AG08396 (cell line): ENCODE measurements at places on chromosomes 6 and 20.

GRCh38 chr6:144653885-144654505 lies 368.9 kb downstream of the UTRN start:
- no peak for DNase-seq

DNA sequence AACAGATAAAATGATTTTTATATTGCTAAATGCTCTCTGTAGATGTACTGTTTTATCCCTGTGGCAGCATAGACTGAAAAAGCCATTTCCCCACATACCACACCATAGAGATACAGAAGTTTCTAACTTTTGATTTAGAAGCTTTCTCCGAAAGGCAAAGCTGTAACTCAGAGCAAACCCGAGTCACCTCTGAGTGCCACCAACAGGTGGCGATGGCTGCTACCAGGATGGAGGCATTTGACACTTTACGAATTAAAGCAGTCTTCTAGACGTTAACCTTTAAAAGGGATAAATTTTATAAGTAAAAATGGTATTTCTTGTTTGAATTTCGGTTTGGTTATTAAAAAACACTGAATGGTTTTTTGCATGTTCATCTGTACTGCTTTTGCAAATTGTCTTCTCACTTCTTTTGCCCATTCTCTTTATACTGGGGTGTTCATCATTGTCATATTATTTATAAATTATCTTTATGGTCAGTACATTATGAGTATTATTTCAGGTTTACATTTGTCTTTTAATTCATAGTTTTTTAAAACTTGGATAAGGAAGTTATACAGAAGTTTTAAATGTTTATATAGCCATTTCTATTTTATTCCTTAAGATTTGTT lies 201.0 kb upstream of the CEP162 start:
- peak; percentile 42 for DNase-seq

DNA sequence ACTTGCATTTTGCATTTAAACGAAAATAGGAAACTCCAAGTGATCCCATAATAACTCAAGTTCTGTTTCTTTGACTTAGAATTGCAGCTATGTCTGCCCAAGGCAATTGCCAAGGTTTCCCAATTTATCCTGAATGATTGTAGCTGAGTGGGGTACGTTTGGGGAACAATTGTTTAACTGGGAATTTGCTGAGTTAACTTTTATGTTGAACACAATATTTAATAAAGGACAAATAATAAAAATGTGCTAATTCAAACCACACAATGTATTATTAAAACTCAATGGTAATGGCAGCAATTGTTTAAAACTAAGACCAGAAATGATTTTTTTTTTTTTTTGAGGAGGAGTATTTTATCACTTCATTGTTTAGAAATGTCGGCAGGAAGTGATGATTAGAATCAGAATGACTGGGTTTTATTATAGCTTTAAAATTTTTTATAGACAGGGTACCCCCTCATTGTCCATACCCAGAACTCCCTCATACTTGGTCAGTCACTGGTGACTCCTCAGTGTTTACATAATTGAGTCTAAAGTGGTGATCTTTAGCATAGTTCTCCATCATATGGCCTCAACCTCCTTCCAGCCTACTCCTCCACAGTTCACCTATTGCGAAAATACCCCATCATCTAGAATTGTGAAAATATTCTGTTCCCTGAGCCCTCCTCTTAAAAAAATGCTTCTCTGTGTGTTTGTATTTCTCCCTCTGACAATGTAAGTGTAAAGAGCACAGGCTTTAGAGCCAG lies 389.2 kb upstream of the CITED2 start:
- no peak for DNase-seq

DNA sequence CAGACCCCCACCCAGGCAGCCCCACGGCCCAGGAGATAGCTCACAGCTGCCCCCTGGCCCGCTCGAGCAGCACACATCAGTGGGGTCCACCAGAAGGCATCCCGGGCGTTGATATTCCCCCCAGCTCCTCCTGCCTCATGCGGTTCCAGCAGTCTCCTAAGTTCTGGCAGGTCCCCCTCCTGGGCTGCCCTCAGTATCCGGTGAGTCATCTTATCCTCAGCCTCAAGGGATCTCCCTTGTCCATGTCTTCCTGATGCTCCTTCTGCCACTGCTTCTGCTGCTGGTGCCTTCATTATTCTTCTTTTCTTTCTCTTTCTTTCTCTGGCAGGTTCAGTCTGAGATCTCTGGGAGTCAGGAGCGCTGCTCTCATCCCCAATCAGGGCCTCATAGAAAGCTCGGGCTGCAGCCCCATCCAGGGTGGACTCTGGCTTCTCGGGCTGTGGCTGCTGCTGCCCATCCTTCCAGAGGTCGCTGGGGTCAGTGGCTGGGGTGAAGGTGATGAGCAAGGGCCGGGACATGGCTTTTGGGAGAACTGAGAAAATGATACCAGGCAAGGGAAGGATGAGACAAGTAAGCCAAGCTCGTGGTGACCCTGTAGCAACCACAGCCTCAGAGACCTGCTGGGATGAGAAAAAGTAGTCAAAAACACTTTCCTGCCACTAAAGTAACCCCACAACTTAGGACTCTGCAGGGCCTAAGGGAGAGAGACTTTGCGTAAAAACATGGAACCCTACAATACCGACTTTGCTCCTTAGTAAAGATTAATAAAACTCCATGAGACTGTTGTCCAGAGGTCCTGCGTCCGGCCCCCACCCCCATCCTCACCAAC lies 622 bp downstream of the GPANK1 start:
- peak; percentile 82 for DNase-seq

DNA sequence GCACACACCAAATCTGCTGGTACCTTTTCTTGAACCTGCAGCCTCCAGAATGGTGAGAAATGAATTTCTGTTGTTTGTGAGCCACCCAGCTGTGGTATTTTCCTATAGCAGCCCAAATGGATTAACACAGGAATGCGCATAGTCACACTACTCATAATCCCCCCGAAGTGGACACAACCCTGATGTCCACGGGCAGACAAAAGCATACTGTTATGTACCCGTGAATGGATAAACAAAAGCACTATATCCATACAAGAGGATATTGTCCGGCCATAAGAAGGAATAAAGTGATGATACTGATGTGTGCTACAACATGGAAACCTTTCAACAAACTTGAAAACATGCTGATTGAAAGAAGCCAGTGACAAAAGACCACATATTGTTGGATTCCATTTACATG lies 25.1 kb upstream of the RPP40 start:
- DNase-seq: no peak

DNA sequence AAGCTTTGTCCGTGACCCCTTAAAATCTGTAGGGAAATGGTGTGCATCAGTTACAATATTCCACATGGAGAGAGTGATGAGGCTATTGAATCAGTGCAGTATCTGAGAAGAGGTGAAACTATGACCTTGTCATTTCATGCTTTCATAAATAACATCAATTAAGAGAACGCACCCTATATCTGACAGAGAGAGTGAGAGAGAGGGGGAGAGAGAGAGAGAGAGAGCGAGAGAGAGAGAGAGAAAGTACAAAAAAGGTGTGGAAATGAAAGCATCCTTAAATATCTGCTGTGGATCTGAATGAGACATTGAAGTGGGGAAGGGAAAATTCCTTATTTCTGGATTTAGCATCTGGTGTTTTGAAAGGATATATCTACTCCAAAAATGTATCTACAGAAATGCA lies 12.4 kb downstream of the GSTA4 start:
- no peak for DNase-seq

DNA sequence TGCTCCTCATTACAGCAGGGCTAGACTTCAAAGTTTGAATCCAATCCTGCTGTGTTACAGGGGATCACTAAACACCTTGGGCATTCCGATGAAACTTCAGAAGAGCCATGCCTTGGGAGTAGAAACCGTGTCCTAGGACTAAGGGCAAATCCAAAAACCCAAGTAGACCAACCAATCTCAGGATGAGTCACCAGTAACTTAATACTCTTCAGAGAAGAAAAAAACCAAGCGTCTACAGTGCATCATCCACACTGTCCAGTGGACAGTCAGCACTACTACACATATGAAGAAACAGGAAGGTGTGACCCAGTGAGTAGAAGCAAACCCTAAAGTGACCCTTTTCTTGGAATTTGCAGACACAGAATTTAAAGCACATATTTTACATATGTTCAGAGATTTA lies 39.5 kb upstream of the VAPB start:
- DNase-seq: peak; percentile 62

GRCh38 chr6:165231581-165232561 lies 77.5 kb downstream of the C6orf118 start:
- DNase-seq: no peak

- DNase-seq: no peak
Observed at GRCh38 chr6:88238065-88238464, 71.9 kb upstream of the CNR1 start.

DNA sequence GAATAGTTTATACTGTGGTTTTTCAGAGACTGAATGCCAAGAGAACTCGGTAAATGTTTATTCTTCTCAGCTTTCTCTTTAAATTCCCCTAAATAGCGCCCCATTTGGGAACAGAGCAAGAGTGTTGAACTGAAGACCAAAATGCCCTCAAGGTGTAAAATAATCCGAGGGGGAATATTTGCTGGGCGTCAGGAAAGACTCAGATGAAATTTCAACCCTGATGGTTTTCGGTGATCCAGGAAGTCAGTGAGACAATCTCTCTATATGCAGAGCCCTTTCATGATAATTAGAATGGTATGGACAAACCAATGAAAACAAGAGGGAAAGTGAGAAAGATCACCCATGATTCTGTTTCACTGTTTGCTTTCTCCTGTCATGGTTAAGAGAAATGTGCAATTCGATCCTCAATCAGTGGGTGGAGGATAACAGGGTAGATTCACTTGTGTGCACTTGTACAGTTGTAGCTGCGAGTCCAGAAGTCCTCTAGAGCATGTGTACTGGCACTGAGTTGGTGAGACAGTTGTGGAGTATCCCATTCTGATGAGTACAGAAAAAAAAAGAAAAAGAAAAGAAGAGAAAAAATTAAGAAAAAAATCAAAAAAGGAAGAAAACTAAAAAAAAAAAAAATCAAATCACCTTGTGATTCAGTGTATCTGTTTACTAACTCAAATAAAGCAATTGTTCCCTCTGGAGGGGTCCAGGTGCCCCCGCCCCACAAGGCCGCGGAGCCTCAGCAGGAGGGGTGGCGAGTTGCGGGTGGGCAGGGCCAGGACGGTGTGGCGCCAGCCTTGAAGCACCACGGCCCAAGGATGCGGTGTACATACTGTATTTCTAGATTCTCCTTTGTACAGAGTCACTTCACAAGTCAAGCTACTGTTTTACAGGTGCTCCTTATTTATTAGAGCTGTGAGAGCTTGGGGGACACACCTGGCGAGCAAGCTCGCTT lies 164.9 kb downstream of the SCML4 start:
- DNase-seq: no peak

GRCh38 chr20:58645412-58645968 lies 5.6 kb upstream of the STX16 start:
- DNase-seq: no peak

- DNase-seq: no peak
Observed at GRCh38 chr6:22904431-22904830, 335.1 kb downstream of the HDGFL1 start.

DNA sequence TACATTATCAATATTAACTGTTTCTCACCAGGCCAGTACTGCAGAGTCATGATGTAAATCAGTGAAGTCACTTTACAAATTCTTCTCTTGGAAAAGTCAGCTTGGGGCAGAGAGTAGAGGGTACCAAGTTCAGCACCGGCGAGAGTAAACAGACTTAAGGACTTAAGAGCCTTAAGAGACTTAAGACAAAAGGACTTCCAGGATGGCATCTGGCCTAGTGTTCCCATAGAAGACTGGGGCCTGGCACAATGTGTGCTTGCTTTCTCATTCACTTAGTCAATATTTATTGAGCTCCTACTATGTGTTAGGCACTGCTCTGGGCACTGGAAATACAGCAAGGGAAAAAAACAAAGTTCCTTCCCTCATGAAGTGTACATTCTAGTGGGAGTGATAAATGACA lies 1.4 kb upstream of the SNPH start:
- no peak for DNase-seq

DNA sequence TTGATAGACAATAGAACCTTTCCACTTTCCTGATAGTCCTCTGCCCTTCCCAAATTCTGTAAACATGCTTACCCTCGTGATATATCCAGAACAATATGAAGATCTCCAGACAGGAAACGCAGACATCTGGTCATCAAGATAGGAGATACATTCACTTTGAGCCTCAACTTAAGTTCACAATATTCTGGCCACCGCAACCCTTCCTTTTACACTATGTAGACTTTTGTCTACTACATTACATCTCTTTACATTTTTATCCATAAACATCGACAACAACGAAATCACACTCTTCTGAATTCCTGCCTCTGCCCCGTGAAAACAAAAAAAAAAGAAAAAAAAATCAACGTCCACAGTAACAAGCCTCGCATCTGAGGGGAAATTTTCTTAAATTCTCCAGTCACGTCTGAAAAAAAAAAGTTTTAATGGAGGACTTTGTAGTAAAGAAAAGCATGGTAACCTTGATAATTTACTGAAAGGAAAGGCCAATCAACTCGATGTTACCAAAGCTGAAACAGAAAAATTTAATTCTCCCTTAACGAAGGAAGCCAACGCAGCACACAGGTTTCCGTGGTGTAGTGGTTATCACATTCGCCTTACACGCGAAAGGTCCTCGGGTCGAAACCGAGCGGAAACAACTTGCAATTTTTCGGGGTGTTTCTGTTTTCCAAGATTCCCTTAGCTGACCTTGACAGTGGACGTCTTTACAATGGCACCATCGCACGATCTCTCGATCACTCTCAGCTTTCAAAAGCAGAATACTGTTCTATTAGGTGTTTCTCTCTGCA lies 21.8 kb downstream of the POM121L2 start:
- DNase-seq: no peak

- DNase-seq: no peak
Observed at GRCh38 chr20:12289465-12289864, 371.8 kb downstream of the BTBD3 start.

- no peak for DNase-seq
Observed at GRCh38 chr6:48986845-48987244, 476.2 kb downstream of the MMUT start.

GRCh38 chr20:33649201-33649681 lies 12.9 kb upstream of the C20orf144 start:
- peak; percentile 49 for DNase-seq

DNA sequence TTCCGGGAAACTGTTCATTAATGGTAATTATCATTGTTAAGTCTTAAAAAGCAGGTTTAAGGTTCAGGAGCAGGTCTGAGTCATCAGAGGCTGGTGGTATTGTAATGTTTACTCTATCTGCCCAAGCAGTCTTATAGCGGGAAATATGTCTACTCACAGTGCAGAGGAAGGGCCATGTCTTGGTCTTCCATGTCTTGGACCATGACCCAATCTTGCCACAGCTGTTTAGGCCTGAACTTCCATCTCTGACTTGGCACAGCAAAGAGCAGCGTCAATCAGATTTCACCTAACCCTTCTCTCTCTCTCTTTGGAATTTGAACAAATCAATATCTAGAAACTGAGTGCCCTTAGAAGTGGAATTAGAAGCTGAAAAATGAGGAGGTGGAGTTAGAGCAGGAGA lies 25.8 kb downstream of the SLC2A12 start:
- DNase-seq: no peak

- no peak for DNase-seq
Observed at GRCh38 chr6:166197361-166197760, 29.7 kb upstream of the TBXT start.

- DNase-seq: no peak
Observed at GRCh38 chr6:122733259-122733658, 46.3 kb upstream of the FABP7 start.

GRCh38 chr6:5511954-5512353 lies 250.6 kb downstream of the FARS2 start:
- peak; percentile 45 for DNase-seq

- DNase-seq: no peak
Observed at GRCh38 chr6:107374264-107374663, 85.1 kb downstream of the PDSS2 start.

- peak; percentile 55 for DNase-seq
Observed at GRCh38 chr20:34705397-34706301, 1.5 kb downstream of the TP53INP2 start.

- DNase-seq: no peak
Observed at GRCh38 chr6:134766497-134766896, 183.4 kb downstream of the ALDH8A1 start.

- peak; percentile 28 for DNase-seq
Observed at GRCh38 chr6:119129968-119130484, 51.6 kb upstream of the FAM184A start.
